ENCODE measurements at places on chromosomes 12 and 14.

- DNase-seq, result no peak
These were observed 22.1 kb downstream of the SAMD4A start for GRCh38 chr14:54589076-54589475.

DNA sequence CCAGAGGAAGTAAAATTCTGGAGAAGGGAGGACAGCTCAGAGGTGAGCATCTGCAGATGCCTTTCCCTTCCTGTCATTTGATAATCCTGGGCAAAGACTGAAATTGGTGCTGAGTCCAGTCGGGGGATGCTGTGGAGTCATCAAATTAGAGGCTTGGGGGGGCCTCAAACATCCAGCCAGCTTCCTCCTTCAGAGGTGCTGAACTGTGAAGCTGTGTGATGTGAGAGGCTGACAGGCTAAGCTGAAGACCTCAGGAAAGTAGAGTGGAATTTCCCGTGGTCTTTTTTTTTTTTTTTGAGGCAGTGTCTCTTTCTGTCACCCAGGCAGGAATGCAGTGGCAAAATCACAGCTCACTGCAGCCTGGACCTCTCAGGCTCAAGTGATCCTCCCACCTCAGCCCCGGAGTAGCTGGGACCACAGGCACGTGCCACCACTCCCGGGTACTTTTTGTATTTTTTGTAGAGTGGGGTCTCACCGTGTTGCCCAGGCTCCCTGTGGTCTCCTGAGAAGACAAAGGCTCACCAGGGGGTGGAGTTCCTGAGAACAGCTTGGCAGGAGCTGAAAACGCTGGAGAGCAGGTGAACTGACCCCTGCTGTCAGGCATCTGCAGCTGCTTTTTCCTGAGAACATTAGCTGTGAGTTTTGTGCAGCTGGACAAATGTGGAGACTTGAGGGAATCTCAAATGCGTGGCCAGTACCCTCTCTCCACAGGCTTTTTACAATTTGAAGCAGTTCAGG, 6.1 kb upstream of the TCL1B start:
- DNase-seq, result no peak

GRCh38 chr12:14340371-14340770, 25.1 kb upstream of the ATF7IP start:
- DNase-seq, result no peak

DNA sequence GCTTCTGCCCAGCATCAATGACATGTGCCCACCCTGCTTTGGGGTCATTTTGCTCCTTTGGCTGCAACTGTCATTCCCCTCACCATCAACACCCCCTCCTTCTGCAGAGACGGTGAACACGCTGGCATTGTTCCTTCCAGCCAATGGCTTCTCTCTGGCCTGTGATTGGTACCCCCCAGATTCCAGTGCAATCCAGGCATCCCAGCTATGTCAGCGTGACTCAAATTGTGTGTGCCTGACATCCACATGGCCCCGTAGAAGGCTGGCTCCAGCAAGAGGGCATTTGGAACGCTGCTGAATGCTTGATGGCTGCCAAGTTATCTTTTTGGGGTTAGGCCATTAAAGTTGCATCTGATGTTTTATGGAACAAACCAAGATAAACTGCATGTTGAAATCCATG, 21.0 kb upstream of the CCND2 start:
- no peak for DNase-seq

- no peak for DNase-seq
These were observed 116.3 kb downstream of the TMTC3 start for GRCh38 chr12:88258396-88258795.

- no peak for DNase-seq
These were observed 166.0 kb upstream of the VASH1 start for GRCh38 chr14:76595266-76595665.

- no peak for DNase-seq
These were observed 50.2 kb upstream of the SMCO2 start for GRCh38 chr12:27396216-27396815.

DNA sequence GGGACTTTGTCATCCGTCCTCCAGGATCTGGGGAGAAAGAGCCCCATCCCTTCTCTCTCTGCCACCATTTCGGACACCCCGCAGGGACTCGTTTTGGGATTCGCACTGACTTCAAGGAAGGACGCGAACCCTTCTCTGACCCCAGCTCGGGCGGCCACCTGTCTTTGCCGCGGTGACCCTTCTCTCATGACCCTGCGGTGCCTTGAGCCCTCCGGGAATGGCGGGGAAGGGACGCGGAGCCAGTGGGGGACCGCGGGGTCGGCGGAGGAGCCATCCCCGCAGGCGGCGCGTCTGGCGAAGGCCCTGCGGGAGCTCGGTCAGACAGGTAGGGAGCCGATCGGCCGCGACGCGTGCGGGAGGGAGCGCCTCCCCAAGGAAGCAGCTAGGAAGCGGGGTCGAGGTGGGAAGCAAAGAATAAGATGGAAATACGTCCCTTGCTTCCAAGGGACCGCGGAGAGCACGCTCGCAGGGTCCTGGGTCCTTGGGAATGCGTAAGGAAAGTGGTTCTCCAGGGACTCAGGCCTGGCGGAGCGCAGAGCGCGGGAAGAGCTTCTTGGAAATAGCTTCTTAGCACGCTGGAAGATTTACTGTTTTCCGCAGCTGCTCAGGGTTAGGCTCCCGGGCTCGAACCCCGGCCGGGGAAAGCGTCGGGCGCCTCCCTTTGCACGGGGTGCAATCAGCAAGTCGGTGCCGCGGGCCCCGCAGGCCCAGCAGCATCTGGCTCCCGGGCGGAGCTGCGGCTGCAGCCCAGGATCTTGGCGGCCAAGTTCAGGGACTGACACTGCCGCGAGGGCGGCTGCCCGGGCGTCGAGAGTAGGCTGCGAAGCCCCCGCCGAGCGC, 457 bp downstream of the SOCS2 start:
- no peak for DNase-seq

DNA sequence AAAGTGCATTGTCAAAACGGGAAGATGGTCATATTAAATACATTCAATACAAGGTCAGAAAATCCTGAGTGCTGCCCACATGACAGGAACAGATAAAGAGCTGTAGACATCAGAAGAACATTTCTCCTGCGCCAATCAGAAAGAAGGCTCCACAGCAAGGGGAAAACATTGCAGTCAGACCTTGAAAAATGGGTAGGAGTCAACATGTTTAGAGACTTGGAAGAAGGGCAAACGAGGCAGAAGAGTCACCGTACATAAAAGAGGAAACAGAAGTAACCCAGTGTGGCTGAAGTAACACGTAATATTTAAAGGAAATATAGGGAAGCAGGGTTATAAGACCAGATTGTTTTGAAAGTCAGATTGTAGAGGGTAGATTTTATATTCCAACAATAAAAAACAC, 11.9 kb downstream of the SPPL3 start:
- DNase-seq, result no peak

- DNase-seq, result no peak
These were observed 19.8 kb upstream of the MAP1LC3B2 start for GRCh38 chr12:116539361-116539771.

- no peak for DNase-seq
These were observed 16.7 kb downstream of the SLCO1C1 start for GRCh38 chr12:20711846-20712245.

GRCh38 chr14:32408018-32408417, 78.9 kb downstream of the AKAP6 start:
- DNase-seq, result no peak

GRCh38 chr12:30531731-30532678, 163.7 kb downstream of the IPO8 start:
- no peak for DNase-seq

GRCh38 chr12:85468356-85469157, 188.5 kb downstream of the ALX1 start:
- DNase-seq, result no peak

DNA sequence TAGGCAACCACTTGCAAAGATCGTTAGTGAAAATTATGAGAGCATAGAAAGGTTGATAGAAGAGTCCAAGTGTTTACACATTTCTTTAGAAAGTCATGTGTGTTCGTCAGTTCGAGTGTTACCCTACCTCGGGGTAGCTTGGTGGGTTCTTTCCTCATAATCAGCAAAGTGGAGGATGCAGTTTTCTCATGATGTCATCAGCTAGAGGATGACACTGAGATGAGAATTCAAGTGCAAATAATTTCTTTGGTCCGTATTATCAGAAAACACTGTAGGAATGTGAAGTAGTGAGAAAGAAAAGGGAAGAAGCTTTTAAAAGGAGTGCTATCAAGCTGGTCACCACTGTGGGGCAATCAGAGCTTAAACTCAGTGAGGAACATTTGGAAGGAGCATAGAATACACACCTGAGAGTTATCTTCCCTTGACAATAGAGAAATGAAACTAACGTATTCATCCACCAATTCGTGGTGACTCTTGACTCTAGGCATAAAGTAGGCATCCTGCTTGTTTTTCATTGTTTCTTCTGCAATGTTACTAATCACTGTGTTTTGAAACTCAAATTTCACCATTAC, 1340.9 kb upstream of the TMEM132C start:
- DNase-seq, result no peak

DNA sequence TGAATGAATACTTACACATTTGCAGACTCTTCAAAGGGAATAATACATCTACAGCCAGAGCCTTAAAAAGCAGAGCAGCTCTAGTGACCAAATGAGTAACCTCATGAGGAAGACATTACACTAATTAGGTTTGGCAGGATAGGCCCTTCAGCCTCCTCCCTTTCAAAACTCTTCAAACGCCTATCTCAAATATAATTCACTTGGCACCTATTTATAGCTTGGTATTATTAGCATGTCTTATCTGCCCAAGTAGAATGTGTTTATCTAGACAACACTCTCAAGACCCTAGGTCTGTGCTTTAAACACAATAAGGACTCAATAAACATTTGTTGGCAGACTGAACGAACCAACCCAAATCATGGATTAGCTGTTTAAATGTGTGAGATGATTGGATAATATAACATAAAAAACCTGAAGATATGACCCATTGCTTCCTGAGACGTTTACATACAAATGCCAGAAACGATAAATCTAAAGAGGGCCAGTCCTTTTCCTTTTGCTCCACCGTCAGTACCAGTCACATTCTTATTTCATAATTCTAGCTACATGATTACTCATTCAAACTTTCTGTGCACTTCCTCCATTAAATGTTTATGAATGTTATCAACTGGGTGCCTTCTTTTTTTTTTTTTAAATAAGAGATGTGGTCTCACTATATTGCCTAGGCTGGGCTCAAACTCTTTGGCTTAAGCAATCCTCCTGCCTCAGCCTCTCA, 123.3 kb downstream of the CEP83 start:
- no peak for DNase-seq

GRCh38 chr14:33352821-33353220, 414.1 kb downstream of the NPAS3 start:
- DNase-seq, result no peak

GRCh38 chr14:54333511-54333910, 63.3 kb upstream of the CDKN3 start:
- DNase-seq, result no peak

DNA sequence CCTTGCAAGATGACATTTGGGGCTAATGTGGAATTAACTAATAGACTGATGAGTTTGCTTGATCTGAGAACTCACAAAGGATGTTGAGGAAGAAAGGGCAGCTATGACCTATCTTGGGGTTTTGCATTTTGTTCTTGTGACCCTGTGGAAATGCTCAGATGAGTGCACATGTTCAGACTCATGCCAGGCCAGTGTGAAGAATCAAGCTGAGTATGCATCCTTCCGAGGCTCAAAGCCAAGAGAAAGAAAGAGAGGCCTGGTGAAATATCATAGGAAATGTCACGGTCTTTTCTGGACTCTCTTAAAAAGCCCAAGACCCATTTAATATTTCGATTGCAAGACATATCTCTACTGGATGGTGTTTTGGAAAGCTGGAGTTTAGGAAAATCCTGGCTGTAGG, 96.3 kb downstream of the CACNA1C start:
- no peak for DNase-seq

DNA sequence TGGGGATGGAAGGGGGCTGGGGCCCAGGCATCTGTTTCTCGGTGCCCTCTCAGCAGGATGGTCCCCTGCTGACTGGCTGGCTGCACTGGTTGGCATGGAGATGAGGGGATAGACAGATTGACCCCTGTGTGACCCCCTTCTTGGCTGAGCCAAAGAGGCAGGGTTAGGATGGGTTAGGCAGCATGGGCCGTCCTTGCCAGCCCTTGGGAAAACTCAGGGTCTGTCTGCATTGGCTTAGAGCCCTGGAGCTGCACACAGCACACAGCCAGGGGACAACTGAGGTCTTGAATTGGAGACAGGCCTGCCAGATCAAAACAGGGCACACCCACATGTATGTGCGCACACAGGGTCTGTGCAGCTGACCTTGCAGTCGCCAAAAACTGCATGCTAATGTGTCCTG, 11.2 kb upstream of the LRP1-AS start:
- DNase-seq, result no peak

- no peak for DNase-seq
These were observed 337.1 kb downstream of the TMEM121 start for GRCh38 chr14:105863296-105864108.

GRCh38 chr12:122031342-122032216, 9.9 kb downstream of the BCL7A start:
- DNase-seq, result no peak

DNA sequence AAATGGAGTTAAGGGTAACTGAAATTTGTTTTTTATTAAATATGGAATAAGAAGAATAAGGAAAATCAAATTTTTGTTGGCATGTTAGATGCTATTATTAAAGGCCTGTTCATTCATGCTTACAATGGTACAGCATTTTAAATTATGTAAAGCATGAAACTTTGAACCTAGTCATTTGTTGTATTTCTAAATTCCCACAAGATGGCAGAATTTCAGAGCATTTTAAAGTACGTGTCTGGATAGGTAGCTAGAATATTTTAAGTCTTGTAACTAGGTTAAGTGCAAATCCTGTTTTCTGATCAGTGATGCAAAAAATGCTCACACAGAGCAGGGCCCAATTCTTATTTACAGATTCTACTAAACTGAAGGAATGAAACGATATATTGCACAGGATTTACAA, 585.6 kb upstream of the MIS18BP1 start:
- DNase-seq, result no peak

GRCh38 chr12:53952335-53952694, 2.4 kb upstream of the HOXC12 start:
- DNase-seq, result no peak

DNA sequence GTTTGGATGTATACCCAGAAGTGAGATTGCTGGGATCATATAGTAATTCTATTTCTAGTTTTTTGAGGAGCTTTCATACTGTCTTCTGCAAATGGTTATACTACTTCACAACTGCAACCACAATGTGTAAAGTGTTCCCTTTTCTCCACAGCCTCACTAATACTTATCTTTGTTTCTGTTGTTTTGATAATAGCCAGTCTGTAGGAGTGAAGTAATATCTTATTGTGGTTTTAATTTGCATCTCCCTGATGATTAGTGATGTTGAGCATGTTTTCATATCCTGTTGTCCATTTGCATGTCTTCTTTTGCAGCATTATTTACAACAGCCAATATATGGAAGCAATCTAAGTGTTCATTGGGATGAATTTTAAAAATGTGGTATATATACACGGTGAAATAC, 29.9 kb downstream of the GABARAPL1 start:
- no peak for DNase-seq

All from stimulated activated CD8-positive, alpha-beta memory T cell treated with anti-CD3 and anti-CD28 coated beads, Interleukin-15, amount 100 ng/mL, for 4 hours (primary cell).